ENCODE measurements at places on chromosomes 12 and 14.

GRCh38 chr14:75289840-75290388, 11.3 kb downstream of the FOS start:
- DNase-seq: no peak

DNA sequence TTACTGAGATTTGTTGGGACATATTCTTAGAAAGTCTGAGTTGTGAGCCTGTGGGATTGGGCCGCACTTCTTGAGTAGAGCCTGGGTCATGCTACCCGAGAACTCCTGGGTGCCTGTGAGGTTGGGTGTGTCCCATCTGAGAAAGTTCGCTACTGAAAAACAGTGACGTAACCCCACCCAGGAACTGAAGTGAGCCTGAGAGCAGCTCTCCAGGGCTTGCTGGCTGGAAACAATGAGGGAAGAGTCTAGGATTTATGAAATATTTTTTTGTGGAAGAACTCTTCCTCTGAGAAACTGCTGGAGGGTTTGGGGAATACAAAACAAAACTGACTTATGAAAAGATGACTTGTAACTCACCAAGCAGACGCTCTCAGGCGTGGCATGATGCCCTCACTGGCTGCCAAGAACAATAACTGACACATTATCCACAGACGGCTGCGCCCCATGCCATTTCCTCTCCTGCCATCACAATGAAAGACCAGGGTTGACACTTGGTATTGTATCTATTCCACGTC, 69.2 kb downstream of the RASSF3 start:
- DNase-seq: no peak

DNA sequence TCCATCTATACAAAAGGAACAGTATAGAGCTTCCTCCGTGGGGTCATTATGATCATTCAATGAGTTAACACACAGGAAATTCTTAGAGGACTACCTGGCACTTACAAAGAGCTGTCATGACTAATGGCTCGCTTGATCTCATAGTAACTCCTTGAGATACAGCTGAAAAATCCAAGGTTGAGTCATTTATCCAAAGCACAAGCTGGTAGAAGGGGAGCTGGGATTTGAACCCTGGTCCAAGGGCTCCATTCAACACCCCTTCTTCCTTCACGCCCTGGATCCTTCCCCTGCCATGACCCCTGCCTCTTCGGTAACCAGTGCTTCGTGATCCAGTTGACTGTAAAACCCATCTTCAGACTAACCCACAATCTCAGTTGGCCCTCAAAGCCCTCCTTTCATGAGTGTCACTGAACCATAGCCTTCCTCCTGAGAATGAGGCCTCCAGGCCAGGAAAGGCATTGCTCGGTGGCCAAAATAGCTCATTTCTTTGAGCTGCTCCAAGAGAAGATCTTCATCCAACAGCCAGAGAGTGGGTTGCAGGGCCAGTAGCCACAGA, 7.8 kb downstream of the ZFP36L1 start:
- DNase-seq: no peak

DNA sequence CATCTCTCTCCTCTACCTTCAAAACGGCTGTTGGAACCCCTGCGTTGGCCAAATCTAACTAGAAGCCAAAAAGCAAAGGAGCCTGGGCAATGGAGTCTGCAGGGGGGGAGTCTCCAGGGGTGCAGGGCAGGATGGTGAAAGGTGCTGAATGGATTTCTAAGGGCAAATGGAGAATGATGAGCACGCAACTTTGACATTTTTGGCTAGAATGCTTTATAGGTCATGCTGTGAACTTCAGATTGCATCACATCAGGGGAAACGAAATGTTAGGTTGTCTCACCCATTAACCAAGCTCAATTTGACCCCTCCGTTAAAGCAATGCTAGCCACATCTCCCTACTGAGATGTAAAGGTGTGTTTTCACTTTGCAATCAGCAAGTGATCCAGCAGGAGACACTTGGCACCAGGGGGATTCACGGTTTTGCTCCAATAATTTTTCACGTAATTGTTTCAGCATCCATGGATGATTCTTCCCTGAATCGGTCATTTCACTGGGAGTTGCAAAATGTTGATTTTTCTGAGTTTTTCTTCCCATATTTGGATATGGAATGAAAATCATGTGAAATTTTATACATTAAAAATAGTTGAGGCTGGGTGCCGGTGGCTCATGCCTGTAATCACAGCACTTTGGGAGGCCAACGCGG, 78.0 kb upstream of the MDM1 start:
- no peak for DNase-seq

DNA sequence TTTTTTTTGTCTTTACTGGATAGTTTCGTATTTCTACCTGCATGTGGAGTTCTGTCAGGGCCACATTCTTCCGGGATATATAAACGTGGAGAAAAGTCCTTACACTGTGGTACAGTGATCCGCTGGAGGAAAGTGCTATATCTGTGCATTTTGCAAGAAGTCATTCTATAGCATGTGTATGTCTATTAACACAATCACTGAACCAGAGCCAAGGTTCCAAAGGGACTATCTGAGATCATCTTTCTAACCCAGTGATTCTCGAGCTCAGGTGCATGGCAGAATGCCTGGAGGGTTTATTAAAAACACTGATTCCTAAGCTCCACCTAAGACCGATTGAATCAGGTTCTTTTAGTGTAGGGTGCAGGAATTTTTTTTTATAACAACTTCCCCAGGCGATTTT, 354.0 kb downstream of the NRXN3 start:
- DNase-seq: no peak

DNA sequence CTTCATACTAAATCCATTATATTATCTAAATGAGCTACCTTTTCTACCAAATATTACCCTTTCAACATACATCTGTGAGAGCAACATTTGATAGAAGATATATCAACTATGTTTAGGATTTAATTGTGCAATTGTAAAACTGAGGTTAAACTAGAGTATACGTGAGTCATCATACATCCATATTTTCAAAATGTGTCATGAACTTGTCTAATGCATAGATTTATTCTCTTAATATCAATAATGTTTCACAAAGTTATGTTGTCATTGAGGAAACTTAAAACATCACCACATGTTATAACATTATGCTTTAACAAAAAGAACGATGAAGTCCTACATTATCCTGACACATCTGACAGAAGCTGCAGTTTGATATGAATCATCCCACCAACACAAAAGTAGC, 645.5 kb upstream of the NOVA1 start:
- DNase-seq: no peak

DNA sequence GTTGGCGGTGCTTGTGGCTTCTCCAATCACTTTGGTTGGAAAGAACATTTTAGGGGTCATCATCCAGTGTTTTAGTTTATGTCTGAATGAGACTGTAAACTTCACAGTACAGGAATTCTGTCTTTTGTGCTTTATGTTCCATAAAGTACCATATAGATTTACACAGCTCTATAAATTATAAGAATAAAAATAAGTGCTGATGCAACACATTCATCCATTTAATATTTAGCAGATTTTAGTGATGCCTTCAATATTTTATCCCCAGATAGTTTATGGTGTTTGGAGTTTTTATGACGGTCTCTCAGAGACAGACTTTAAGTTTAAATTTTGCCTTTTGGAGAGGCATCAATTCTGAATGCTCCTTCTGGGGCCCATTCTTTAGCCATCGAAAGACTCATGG, 385.2 kb downstream of the ATP23 start:
- no peak for DNase-seq

- no peak for DNase-seq
Observed at GRCh38 chr12:68139001-68139400, 20.5 kb downstream of the IFNG start.

DNA sequence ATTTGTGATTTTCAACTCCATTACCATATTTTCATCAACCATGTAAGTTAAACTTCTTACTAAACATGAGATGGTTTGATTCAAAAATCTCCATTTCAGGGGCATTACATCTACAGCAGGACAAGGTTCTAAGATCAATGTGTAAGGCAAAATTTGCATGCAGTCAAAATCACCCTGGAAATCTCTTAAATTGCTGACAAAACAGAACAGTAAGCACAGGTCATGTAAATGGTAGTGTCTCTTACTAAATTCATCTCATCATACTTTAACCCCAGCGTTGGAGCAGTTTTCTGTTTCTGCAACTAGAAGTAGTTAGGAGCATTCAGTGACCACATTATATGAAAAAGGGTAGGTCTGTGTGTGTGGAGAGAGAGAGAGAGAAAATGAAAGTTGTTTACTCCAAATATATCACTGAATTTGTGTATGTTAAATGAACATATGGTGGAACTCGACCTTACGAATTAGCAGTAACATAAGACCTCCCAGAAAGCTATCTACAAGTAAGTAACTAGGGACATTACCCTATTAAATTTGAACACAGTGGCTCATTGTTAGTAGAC, 227.5 kb downstream of the SSPN start:
- DNase-seq: peak; percentile 7

- no peak for DNase-seq
Observed at GRCh38 chr12:7793211-7793610, 4.0 kb downstream of the NANOG start.

DNA sequence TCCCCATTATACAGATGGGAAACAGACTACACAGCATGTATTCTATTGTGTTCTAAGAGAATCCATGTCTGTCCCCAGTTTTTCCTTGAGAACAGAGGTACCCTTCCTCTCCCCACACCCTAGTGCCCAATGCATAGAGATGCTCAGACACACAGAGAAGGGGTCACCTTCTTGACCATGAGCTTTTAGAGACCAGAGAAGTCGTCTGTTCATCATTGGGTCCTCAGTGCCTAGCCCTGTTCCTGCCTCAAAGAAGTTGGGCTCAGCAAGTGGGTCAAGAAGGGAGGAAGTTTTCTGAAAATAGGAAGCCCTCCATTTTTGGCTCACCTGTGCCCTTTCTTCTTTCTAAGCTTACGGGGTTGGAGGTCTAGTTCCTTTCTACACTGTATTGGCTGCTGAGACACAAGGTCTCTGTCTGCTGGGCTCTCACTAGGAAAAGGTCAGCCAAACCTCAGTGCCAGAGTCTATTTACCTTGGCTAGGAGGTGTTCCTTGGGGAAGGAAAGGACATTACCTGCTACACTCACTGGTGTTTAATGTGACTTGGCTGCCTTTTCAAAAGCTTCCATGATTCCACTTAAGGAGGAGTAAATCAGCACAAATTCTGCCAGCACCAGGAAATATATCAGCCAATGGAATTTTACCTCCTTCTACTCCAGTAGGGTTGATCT, 198.5 kb upstream of the PWP1 start:
- no peak for DNase-seq

DNA sequence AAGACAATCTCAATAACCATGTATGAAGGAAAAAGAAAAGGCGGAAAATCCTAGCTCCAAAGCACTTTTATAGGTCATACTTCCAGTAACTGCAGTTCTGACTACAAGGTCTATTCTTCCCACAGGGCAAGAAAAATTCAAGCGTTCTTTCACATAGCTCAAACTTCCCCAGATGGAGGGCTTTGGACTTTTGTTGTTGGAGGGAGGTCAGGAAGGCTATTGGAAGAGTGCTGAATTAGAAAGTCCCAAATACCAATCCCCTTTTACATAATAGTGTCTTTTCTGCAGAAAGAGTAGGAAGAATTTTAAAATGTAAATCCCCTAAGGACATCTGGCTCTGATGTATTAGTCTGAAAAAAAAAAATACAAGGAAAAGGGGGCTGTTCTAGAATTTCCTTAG, 309.4 kb downstream of the MDGA2 start:
- no peak for DNase-seq

DNA sequence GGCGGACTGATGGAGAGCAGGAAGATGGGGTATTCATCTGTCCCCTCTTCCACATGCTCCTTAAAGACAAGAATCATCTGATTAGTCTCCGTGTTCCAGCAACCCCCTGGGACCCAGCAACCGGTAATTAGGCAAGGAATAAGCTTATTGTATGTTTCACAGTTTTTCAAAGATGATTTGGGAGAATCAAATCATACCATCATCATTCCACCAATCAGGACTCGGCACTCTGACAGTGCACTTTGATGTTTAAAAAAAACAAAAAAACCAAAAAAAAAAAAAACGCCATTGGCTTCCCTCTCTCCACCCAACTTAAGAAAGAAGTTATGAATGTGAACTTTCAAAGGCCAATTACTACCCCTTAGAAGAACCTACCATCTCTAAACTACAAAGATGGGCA, 1.3 kb upstream of the DYNC1H1 start:
- no peak for DNase-seq

GRCh38 chr14:101875727-101876554, 88.4 kb upstream of the DYNC1H1 start:
- DNase-seq: no peak

Data from RPMI8226 (cell line).